ENCODE measurements at places on chromosomes 1 and 21. TPM values are rescaled to one million over a fixed set of nuclear protein-coding genes. Genes with fewer than 3 reads are reported as not detected.

- ATAC-seq = no peak
These were observed 25.1 kb upstream of the PLEKHA6 start for GRCh38 chr1:204384636-204385352.

DNA sequence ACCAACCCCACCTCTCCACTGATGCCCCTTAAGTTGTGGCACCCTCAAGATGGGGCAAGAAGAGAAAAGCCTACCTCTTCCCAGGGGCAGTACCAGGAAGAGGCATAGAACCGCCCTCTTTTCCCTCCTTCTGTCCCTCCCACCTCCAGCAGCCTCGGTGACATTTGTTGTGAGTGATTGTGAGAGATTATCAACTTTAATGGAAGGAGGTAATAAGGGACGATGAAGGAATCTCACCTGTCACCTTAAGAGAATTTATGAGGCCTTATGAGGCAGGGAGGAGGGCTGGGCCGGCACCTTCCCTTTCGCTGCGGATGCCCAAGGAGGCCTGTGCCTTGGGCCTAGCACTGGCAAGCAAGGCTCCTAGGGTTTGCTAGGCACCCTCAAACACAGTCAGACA is 1.4 kb upstream of the ADGRB2 start:
- no peak for ATAC-seq

DNA sequence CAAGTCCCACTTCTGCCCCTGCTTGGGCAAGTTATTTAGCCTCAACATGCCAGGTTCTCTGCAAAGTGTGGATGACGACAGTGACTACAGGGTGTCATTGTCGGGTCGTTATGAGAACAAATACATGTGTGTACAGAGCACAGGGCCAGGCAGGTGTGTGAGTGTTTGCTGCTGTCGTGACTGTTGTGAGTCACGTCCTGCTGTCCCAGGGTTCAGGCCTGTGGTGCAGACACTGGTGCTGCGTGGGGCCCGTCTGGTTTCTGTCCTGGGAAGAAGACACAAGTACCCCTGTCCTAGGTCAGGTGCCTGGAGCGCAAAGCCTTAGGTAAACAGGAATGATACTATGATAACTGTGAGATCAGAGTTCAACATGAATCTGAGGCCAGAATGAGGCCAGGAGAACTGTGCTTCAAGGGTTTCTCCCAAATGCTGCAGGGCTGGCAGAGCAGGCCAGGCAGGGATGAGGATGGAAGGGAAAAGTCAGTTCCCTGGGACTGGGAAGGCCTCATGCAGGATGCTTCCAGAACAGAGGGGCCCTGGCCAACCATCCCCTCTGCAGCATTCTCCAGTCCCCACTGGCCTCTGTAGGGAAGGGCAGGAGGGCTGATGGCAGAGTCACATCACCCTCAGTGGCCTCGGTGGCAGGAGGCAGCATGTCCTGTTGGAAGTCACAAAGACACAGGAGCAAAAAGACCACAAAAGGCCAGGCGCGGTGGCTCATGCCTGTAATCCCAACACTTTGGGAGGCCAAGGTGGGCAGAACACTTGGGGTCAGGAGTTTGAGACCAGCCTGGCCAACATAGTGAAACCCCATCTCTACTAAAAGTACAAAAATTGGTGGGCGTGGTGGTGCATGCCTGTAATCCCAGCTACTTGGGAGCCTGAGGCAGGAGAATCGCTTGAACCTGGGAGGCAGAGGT is 15.7 kb downstream of the GPR157 start:
- ATAC-seq = peak; percentile 74

The FALEC gene
- total RNA-seq = not detected

The CELA2A gene
- total RNA-seq = not detected

GRCh38 chr1:3278416-3279181 is 175.9 kb upstream of the ARHGEF16 start:
- ATAC-seq = no peak

The SGIP1 gene
- not detected for total RNA-seq

DNA sequence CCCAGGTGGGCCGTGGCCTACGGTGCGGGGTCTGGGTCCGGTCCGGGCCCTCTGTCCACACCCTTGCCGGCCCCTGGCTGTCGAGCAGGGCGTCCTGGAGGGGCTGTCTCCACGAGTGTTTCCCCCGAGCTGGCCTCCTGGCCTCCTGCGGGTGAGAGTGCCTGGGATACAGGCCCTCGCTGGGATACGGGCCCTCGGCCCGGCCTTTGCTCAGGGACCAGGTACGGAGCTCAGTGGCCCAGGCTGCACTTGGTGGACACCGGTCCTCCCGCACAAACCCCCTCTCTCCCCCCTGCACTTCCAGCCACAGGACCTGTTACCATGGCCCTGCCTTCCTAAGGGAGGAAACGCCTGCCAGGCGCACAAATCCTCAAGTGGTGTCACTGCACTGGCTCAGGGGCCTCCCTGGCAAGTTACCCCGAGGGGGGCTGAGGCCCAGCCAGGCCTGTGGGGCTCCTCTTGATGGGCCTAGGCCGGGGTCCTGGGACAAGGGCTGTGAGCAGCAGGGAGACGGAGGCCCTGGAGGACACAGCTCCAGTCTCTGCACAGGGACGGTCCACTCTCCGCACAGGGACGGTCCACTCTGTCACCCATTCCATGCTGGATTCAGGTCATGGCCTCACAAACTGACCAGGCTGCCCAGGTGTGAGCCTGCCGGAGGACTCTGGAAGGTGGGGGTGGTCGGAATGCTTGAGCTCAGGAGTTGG is 18.2 kb upstream of the RNF223 start:
- no peak for ATAC-seq

GRCh38 chr1:107184888-107185287 is 44.0 kb downstream of the NTNG1 start:
- ATAC-seq = no peak

- ATAC-seq = no peak
These were observed 215.3 kb downstream of the BRINP2 start for GRCh38 chr1:177385760-177386698.

GRCh38 chr1:93716941-93717368 is 35.3 kb upstream of the BCAR3 start:
- ATAC-seq = peak; percentile 87

- ATAC-seq = no peak
These were observed 80.7 kb downstream of the GIPC2 start for GRCh38 chr1:78126506-78126905.

The C1QB gene
- total RNA-seq = not detected

The PLA2G2F gene
- total RNA-seq = not detected

DNA sequence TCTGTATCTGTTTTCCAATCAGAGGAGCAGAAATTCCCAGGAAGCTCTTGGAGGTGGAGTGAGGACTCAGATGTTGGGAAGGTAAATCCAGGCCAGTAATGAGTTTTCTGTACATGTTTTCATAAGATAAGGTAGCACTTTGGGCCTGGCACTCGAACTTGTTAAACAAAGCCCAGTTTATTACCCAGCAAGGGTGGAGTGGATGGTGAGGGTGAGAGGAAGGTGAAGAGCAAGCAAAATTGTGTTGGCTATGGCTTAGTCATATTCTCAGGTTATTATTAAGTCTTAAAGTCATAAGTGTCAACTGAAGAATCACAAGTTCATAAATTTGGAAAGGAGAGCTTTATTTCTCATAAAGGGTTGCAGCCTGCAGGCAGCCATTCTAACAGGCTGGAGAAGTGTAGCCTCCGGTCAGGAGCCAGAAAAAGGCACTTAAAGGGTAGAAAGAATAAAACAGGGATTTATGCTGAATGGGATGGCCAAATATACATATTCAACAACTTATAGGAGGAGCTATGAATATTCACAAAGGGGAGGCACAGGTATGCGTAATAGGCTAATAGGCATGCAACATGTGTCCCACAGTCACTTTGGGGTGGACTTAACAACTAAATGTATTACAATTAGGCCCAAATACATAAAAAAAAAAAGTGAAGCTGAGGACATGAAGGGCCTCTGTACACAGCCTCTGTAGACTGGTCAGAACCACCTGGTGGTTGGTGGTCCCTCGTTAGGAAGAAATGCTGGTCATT is 523.9 kb downstream of the LMO4 start:
- no peak for ATAC-seq

DNA sequence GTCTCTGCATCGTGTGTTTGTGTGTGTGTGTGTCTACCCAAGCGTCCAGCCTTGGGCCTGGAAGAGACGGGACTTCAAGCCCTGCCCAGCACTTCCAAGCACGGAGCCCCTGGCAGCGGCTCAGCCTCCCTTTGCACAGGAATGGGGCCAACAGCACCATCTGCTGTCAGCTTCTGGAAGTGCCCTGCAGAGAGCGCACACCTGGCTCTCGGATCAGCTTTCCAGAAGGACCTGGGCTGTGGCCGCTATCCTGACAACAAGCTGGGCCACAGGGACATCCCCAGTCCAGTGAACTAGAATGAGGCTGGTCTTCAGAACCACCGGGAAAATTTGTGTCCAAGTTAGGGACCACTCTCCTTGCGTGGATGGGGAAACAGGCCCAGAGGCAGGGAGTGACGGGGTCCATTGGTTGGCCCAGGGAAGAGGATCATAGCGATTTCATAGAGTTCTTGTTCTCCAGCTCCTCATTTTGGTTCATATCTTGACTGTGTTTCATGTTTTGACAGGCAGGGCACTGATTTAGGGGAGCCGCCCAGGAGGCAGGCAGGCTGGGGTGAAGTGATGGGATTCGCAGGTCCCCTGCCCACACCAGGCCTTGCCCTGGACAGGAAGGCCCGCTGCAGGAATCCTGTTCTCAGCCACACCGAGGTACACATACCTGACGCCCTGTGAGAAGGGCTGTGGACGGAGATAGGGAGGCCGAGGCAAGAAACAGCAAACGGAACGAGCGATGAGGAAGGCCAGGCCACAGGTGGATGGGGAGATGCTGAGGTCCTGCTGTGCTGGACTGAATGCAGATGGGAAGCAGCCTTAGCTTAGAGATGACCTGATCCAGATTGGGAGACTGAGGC is 38.4 kb downstream of the TAS1R2 start:
- ATAC-seq = peak; percentile 39

GRCh38 chr1:201281573-201281972 is 1.7 kb upstream of the PKP1 start:
- ATAC-seq = no peak

The TNFAIP8L2 gene
- 12.0 TPM for total RNA-seq

DNA sequence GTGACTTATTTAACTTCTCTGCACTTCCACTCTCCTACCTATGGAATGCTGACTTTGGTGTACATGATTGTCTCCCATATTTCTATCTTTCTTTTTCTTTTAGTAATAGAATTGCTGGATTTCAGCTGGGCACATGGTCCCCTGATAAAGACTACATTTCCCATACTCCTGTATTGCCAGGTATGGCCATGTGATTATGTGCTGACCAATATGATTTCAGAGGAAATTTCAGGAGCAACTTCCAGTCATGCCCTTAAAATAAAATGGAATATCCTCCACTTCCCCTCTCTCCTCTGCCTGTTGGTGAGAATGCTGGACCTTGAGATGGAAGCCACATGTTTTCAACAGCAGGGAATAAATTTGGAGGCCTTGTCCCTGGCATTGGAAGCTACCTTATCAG is 130.7 kb upstream of the IGSF21 start:
- ATAC-seq = no peak

- no peak for ATAC-seq
These were observed 164.4 kb upstream of the ZRANB2 start for GRCh38 chr1:71245246-71245645.

DNA sequence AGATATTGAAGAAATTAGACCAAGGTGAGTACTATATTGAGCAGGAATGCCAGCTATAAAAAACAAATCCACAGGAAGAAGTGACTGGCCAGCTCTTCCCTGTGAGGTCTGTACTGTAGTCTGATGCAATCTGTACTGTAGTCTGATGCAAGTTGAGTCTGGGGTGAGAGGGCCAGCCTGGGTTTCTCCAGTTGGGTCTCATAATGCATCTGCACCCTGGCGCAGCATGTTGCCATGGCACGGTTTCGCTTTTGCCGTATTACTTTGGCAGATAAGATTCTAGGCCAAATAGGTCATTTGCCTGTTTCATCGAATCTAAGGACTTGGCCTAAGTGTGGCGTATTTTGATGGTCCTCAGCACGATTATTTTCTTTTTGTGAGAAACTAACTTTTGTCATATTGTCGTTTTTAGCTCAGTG is 24.4 kb upstream of the PGD start:
- ATAC-seq = no peak

The HUNK gene
- 0.85 TPM for total RNA-seq

GRCh38 chr1:5109633-5110032 is 455.2 kb downstream of the AJAP1 start:
- ATAC-seq = no peak

GRCh38 chr1:44785501-44786137 is 2.4 kb downstream of the BEST4 start:
- no peak for ATAC-seq

The TNFSF4 gene
- total RNA-seq = 2.0 TPM

The HRNR gene
- not detected for total RNA-seq

The PGLYRP3 gene
- total RNA-seq = not detected

The TENT5C gene
- total RNA-seq = 30.2 TPM

The IFI44L gene
- 4.1 TPM for total RNA-seq

The MMP23B gene
- total RNA-seq = 6.5 TPM

GRCh38 chr1:99207216-99207615 is 57.1 kb upstream of the PLPPR4 start:
- no peak for ATAC-seq

DNA sequence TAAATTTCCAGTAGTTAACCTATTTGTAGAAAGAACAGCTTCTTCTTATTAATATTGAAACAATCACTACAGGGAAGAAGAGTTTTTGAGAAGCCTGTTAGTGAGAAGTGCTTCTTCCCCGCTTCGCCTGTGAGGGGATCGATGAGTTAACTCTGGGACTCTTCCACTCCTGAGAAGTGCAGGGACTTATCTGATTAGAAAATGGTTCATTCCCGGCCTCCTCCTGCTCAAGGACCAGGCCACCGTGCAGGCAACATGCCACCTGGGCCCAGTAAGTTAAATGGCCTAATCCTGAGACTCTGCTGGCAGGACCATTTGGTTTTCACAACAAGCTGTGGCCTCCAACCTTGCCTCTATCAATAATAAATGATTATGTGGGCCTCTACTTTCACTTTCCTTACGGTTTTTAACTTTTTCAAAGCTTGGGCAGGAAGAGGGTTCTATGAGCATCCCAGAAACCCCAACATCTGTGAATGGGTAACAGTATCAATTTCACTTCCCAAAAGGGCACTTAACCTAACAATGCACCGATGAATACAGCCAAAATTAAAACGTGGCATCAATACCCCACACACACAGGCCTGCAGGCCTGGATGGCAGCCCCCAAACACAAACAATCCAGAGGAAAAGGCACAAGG is 33.1 kb downstream of the SIPA1L2 start:
- ATAC-seq = no peak

The LDLRAD2 gene
- total RNA-seq = not detected

DNA sequence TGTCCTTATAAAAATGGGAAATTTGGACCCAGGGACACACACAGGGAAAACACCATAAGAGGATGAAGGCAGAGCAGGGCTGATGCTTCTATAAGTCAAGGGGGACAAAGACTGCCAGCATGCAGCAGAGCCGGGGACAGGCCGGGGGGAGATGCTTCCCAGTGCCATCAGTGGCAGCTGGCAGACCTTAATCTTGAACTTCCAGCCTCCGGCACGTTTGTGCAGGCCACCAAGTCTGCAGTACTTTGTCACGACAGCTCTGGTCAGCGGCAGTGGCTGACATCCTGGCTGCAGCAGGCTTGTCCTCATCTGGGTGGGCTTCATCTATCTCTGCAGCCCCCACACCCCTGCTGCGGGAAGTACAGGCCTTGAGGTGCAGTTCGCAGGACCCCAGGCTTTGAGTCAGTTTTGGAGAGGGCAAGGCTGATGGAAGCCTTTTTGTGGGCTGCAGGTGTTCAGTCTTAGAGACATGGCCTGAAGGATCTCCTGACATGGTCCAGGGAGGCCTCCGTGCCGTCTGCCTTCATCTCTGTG is 186.0 kb downstream of the DYRK1A start:
- no peak for ATAC-seq

The IFNGR2 gene
- 8.5 TPM for total RNA-seq

All from activated T-helper 17 cell treated with anti-CD3 and anti-CD28 coated beads, Interleukin-2, amount 50 U/mL, for 72 hours (primary cell).